ENCODE measurements at places on chromosomes 16 and 17.

DNA sequence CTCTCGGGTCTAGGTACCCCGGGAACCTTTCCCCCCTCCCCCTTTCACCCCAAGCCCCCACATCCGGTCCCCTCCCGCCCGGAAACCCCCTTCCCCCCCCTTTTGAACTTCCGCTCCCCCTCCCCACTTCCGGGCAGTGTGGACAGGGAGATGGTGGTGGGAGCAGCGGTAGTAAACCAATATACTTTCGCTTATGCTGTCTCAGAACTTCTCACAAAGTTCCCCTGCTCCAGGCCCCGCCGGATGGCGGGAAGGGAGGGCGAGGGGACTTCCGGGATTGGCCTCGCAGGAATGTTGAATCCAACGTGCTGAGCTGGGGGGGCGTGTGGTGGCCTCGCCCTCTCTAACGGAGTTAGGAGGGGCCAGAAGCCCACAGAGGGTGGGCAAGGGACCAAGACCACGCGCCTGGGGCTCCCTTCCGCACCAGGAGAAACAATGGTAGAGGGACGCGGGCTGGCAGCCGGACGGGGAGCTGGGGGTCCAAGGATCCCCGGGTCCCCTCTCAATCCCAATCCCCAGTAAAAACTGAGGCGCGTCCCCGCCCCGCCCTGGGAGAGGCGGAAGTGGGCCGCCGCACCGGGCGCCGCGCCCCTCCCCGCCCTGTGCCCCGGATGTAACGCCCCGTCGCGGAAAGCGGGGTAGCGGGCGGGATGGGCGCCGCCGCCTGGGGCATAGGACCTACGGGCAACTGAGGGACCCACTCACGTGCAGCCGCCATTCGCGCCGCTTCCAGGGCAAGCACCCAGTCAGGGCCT is 742 bp downstream of the PFN1 start:
- peak overlapping the region; percentile 98 for H3K27ac ChIP-seq
- peak; percentile 81 for DNase-seq
- H3K27me3 ChIP-seq = no peaks in the 10 kb centered on the region
- peak overlapping the region; percentile 92 for H3K4me3 ChIP-seq

- H3K4me1 ChIP-seq = peaks cover 43% of the 10 kb centered on the region
- H3K4me3 ChIP-seq = peak overlapping the region; percentile 82
- H3K36me3 ChIP-seq = peaks cover 41% of the 10 kb centered on the region
- H3K27ac ChIP-seq = peak overlapping the region; percentile 87
- DNase-seq = no peak
Observed at GRCh38 chr16:28821874-28822519, 802 bp upstream of the ATXN2L start.

DNA sequence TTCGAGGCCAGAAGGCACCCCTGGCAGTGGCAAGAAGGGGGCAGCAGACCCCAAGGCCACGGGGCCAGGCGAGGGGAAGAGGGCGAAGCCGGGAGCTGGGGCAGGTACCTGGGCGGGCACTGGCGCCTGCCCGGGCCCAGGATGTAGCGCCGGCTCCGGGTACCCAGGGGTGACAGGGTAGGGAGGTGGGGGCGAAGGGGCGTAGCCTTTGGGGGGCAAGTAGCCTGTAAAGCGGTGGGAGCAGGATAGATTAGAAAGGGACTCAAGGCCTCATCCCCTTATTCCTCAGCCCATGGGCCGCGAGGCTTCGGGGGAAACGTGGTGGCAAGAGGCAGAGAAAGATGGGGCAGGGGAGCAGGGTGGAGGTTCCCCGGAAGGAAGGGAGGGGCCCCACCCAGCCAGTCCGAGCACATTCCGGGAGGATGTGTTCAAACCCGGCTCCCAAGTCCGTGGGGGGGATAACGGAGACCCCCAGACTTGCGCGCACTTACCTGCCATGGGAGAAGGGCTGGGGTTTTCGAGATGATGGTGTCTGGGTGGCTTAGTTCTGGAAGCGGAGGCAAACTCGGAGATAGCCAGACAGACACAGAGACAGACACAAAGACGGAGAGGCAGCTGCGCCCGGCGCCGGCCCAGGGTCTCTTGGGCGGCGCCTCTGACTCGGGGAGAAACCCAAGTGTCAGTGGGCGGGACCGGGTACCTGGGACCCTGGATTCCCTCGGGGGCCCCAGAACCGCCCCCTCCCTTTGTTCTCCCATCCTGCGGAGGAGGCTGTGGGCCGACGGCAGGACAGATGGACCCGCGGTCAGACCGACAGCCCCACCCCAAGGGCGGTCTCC is 493 bp downstream of the PLSCR3 start:
- H3K4me3 ChIP-seq = peak overlapping the region; percentile 94
- peaks cover 42% of the 10 kb centered on the region for H3K36me3 ChIP-seq
- H3K27ac ChIP-seq = peak overlapping the region; percentile 87
- peak; percentile 80 for DNase-seq

DNA sequence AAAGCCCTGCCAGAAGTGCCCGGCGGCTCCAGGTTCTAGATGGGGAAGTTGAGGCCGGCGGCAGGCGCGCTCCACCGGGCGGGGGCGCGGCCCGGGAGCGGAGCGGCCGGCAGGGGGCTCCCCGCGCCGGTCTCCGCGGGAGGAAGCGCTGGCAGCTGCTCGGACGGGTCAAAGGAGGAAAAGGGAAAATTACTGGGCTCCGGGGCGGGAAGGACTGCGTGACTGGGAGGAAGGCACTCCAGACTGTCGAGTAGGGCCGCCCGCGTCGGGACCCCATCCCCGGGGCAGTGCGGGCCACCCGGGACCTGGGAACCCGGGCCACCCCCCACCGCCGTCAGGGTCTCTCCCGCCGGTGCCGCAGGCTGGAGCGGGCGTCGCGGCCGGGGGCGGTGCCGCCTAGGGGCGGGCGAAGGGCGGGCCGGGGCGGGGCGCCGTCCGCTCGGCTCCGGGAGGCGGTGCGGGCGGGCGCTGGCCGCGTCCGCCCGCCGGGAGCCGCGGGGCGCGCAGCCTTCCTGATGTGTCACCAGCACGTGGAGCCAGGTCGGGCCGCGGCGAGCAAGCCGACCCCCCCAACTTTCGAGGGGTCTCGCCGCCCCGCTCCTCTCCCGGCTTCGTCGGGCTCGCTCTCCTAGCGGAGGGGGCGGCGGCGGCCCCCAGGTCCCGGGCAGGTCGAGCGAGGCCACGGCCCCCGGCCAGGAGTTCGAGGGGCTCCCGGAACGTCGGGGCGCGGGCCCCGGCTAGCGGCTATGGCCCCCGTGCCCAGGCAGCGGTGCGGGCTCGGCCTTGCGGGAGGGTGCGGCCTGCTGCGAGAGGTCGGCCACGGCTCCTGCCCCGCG is 167.5 kb downstream of the RAB11FIP4 start:
- DNase-seq = peak; percentile 65
- H3K27ac ChIP-seq = no peak overlapping the region
- peaks cover 64% of the 10 kb centered on the region for H3K27me3 ChIP-seq
- H3K36me3 ChIP-seq = no peaks in the 10 kb centered on the region

DNA sequence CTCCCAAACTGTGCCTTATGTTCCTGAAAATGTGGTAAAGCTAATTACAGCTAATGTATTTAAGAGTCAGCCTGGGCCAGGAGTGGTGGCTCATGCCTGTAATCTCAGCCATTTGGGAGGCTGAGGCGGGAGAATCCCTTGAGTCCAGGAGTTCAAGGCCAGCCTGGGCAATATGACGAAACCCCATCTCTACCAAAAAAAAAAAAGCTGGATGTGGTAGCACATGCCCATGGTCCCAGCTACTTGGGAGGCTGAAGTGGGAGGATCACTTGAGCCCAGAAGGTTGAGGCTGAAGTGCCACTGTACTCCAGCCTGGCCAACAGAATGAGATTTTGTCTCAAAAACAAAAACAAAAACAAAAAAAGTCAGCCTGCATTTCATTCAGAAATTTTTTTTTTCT is 33.2 kb upstream of the C17orf78 start:
- DNase-seq = no peak
- H3K27me3 ChIP-seq = no peaks in the 10 kb centered on the region
- peaks cover 15% of the 10 kb centered on the region for H3K36me3 ChIP-seq

- peak overlapping the region; percentile 14 for H3K27ac ChIP-seq
- H3K4me3 ChIP-seq = no peak overlapping the region
- H3K36me3 ChIP-seq = peaks cover 30% of the 10 kb centered on the region
- H3K27me3 ChIP-seq = no peaks in the 10 kb centered on the region
- H3K4me1 ChIP-seq = peaks cover 20% of the 10 kb centered on the region
Observed at GRCh38 chr17:2636169-2636930, 42.9 kb downstream of the PAFAH1B1 start.
